Stimulated activated CD4-positive, alpha-beta T cell treated with anti-CD3 and anti-CD28 coated beads, Interleukin-1b, Interleukin-23, amount 100 ng/mL, for 1 hour (primary cell): ENCODE measurements at places on chromosomes 2 and 18.

DNA sequence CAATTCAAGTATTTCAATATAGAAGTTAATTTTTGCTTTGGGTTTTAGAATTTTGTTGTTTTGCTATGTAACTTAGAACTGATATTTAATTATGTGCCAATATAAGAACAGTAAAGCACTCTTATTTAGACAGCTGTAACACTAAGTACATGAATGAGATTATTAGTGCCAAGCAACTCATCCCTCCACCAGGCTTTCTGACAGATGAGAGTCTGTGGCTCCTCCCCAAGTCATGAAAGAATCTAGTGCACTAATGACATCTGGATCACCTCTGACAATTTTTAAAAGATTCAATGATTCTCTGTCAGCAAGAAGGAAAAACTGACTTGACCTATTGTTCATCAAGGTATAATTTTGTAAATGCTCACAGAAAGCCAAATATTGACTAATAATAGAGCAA is 67.8 kb downstream of the TMEFF2 start:
- DNase-seq: no peak

GRCh38 chr2:40556293-40556692 is 104.4 kb upstream of the SLC8A1 start:
- no peak for DNase-seq

GRCh38 chr2:229141424-229142025 is 129.6 kb downstream of the PID1 start:
- DNase-seq: no peak

DNA sequence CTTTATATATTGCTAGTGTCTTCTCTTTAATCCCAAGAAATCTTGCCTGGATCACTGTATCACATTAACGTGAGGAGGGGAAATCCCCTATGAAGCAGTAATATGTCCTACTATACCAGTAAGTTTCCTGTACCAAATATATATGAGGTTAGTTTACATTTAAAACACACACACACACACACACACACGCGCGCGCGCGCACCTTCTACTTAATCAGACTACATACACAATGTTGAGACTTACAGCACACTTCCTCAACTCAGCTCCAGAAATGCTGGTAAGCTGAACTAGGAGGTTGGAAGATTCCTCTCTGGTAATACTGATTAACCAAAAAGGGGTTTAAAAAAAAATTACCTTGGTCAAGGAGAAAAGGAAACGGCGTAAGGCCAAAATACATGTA is 49.3 kb downstream of the USP34 start:
- no peak for DNase-seq

- no peak for DNase-seq
Observed at GRCh38 chr2:163617517-163617916, 118.3 kb downstream of the FIGN start.

DNA sequence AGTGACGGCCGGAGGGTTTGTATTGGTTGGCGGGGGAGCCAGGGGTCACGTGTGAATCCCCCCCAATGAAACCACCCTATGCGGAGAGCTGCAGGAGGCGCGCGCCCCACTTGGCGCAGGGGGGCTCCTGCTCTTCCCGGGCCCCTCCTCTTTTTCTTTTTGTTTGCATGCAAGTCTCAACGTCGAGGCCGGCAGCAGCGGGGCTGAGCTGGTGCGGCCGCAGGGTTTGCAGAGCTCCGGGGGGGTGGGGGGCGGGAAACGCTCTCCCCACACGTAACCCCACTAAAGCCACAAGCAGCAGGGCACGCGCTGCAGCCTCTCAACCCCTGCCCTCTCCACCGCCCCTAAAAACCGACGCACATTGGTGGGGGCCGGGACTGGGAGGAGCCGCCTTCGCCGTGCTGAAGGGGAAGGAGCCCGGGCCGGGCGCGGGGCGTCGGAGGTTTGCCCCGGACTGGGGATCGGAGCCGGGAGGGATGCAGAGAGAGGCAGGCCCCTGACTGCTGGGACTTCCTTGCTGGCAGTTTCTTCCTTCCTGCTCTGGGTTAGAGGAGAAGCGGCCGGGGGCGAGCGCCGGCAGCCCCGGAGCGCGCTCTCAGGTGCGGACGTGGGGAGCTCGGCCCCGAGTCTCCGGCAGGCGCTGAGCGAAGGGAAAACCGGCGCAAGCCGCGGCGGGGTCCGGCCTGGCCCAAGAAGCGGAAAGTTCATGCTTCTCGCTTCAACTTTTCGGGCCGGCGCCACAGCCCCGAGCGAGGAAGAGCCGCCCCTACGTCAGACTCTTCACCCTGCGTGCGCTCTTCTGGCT is 864 bp downstream of the LBH start:
- DNase-seq: no peak

- DNase-seq: no peak
Observed at GRCh38 chr2:63425606-63426005, 162.7 kb downstream of the WDPCP start.

DNA sequence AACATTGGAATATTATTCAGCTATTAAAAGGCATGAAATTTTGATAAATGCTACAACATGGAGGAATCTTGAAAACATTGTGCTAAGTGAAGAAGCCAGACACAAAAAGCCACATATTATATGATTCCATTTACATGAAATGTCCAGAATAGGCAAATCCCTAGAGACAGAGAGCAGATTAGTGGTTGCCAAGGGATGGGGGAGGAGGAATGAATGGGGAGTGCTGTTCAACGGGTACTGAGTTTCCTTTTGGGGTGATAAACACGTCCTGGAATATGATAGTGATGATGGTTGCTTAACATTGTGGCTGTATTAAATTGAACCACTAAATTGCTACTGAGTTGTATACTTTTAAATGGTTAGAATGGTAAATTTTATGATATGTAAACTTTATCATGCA is 8.9 kb upstream of the TWSG1 start:
- DNase-seq: no peak

- no peak for DNase-seq
Observed at GRCh38 chr18:33839452-33840211, 261.6 kb downstream of the ASXL3 start.

GRCh38 chr2:16374671-16375070 is 291.0 kb downstream of the CYRIA start:
- no peak for DNase-seq

- no peak for DNase-seq
Observed at GRCh38 chr2:45242161-45242741, 233.0 kb upstream of the SIX2 start.

- no peak for DNase-seq
Observed at GRCh38 chr2:33363325-33364298, 112.8 kb upstream of the RASGRP3 start.

DNA sequence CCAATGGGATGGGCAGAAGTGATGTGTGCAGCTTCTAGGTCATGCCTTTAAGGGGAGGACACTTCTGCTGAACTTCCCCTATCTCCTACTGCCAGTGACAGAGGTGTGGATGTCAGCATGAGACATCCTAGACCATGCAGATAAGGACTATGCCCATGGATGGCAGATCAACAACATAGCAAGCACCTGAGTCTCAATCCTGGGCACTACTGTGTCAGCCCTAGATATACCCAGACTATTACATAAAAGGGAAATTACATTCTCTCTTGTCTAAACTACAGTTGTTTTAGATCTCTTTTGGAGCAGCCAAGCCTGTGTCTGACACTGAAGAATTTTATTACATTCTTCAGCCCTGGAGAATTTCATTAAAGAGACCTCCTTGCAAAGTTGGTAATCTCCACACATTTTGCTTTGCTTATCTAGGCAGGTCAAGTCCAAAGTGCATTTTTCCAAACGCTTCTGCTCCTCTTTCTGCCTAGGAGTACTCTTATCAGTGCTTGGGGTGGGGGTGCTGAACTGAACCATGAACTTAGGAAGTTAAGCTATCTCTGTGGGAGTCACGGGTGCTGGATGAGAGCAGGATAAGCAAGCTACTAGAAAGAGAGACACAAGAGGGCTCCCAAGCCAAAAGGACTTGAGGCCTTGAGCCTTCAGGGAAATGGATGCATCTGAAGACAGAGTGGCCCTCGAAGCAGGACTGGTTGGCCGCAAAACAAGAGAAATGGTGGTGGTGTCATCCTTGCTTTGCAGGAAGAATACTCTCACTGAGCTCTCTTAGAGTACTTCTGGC is 95.2 kb upstream of the SPRED2 start:
- no peak for DNase-seq

- DNase-seq: no peak
Observed at GRCh38 chr18:78664048-78664447, 315.6 kb upstream of the SALL3 start.

DNA sequence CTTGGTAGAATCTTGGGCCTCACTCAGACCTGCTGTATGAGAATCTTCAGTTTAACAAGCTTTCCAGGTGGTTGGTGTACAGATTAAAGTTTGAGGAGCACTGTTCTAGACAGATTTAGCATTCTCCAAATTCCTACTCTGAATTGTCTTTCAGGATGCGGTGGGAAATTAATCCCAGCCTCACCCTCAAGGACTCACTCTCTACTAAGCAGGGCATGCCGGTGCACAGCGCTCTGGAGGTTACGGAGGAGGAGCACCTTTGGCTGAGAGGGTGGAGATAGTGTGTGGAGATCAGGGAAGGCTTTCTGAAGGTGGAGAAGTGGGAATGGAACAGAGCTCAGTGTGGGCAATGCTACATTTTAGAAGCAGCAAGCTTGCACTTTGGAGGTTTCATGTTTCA is 359.2 kb downstream of the LRATD1 start:
- DNase-seq: no peak

GRCh38 chr2:75238670-75239330 is 39.5 kb upstream of the TACR1 start:
- no peak for DNase-seq

- DNase-seq: no peak
Observed at GRCh38 chr18:49023271-49023937, 72.6 kb upstream of the SMAD7 start.

DNA sequence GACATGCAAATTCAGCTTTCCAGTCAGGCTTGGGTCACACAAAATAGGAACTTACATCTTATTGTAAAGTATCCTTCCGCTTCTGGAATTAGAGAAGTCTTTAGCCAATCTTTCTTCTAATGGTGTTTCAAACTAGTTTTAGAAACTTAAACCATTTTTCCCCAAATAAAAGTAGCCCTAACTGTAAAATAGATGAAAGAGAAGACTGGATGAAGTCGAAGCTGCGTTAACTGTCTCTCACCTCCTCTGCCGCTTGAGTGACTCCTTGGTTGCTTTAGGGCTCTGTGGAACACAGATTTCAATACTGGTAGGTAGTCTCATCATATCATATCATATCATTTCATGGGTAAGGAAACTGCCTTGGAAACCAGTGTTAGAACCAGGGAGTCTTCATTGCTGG is 498.4 kb downstream of the XIRP2 start:
- no peak for DNase-seq

GRCh38 chr2:106095478-106096298 is 98.4 kb downstream of the UXS1 start:
- peak; percentile 66 for DNase-seq

GRCh38 chr2:128632501-128632800 is 313.8 kb upstream of the HS6ST1 start:
- no peak for DNase-seq

GRCh38 chr2:111618978-111619902 is 264.8 kb downstream of the ANAPC1 start:
- DNase-seq: no peak

DNA sequence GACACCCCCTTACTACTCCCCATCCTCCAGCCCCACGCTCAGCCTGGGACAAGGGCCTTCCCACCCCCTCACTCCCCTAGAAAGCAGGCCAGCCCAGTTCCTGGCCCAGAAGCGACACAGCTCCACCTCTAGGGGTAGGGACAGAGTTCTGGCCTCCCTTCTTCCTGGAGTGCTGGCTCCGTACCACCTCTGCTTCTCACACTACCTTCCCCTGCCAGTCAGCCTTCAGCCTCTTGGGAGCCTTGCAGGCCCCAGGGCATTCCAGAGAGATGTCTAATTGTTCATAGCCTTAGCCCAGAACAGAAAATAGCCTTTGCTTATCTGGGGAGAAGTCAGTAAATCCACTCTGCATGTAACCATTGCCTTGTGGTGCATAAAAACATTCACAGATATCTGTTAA is 13.1 kb upstream of the CATIP start:
- DNase-seq: no peak

DNA sequence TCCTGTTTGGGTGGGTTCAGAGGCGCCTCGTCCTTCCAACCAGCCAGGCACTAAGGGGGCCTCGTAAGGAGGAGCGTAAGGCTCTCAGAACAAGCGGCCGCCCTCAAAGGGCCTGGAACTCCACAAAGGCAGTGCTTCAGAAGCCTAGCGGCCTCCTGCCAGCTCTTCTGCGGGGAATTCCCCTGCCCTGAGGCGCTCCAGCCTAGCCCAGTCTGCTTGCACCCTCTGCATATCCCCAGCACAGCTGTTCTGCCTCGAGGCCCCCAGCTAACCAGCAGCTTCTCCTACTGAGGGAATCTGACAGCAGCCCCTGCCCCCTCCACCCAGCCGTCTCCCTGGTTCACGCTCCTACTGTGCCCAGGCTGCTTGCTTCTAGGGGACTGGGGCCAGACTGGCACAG is 265.9 kb downstream of the TFCP2L1 start:
- DNase-seq: no peak

DNA sequence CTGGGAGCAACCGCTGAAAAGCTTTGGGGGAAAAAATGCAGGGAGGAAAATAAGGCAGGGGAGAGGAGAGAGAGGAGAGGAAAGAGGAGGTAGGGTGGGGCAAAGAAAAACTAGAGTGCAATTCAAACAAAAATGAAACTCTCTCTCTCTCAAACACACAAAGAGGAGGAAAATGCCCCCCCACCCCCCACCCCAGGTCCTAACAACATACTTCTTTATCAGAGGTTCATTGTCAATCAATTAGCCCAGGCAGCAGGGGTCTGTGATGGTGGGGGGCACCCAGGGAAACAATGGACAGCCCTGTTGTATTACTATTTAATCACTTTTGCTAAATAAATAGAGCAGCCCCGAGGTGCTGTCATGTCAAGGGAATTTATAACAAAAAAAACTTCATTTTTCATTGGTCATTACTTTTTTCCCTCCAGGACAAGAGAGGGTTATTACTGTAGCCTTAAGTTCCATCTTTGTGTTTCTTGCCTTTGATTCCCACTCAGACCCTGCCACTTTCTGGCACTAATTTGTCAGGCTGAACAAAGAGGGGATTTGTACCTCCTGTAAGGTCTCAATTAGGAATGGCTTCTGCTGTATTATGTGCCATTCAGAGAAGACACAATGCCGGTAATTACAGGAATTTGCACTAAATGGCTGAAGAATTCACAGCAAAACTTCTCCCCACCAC is 55.0 kb downstream of the PLEKHM3 start:
- no peak for DNase-seq

- no peak for DNase-seq
Observed at GRCh38 chr18:36307513-36307912, 10.0 kb downstream of the FHOD3 start.

DNA sequence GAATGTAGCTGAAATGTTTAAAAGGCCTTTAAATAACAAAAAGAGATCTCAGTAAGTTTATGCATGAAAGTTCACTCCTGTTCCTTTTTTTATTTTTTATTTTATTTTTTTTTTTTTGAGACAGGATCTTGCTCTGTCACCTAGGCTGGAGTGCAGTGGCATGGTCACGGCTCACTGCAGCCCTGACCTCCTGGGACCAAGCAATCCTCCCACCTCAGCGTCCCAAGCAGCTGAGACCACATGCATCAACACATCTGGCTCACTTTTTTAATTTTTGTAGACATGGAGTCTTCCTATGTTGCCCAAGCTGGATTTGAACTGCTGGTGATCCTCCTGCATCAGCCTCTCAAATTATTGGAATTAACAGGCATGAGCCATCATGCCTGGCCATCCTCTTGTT is 84.3 kb downstream of the KANSL1L start:
- DNase-seq: no peak

- DNase-seq: no peak
Observed at GRCh38 chr2:105515581-105516415, 116.9 kb upstream of the FHL2 start.

- DNase-seq: no peak
Observed at GRCh38 chr2:200086911-200087310, 131.5 kb downstream of the MAIP1 start.

- DNase-seq: no peak
Observed at GRCh38 chr2:44230378-44230777, 44.9 kb upstream of the SLC3A1 start.
